ENCODE measurements at places on chromosomes 7 and 10. TPM values are rescaled to one million over a fixed set of nuclear protein-coding genes. Genes with fewer than 3 reads are reported as not detected.

The AASS gene
- total RNA-seq = 82.0 TPM

DNA sequence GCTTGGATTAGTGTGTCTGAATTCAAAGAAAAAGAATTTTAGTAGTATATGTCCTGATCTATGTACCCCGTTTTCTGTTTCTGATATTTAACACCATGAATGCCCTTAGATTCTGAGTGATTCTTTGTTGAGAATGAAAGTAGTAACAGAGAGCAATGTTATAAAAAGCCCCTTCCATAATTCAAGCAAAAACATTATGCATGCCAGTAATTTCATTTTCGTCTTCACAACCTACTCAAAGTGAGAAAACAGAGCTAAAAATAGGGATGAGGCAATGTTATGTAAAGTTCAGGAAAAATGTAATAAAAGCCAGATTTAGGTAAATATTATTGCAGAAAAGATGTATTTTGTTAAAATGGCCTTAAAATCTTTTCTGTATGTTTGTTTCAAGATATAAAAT, 28.1 kb downstream of the PTPRZ1 start:
- peaks cover 47% of the 10 kb centered on the region for H3K36me3 ChIP-seq
- DNase-seq = no peak
- no peak overlapping the region for H3K4me3 ChIP-seq

DNA sequence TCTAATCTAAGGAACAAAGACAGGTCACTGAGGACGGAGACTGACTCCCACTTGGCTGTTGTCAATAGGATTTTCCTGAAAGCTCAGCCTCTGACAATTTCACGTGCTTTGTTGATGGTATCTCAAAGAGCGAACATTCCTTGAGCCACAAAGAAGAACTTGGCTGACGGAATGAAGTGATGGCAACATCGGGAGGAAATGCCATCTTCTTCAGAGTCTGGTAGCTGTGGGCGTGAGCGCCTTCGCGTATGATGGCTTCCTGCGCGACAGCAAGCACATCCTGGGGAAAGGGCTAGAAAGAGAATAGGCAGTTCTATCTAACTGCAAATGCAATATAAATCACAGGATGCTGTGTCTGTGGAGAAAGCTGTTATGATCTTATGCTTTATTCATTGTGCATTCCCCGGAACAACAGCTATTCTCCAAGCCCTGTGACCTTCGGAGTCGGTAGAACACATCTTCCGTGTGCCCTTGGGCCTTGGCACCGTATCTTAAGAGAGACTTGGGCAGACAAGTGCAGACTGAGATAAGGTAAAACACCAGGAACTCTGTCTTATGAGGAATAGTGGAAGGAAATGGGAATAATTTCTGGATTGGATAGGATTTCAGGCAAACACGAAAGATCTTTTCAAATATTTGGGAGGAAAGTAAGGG, 19.6 kb upstream of the GTPBP4 start:
- no peaks in the 10 kb centered on the region for H3K36me3 ChIP-seq
- peaks cover 11% of the 10 kb centered on the region for H3K4me1 ChIP-seq
- no peak overlapping the region for H3K27ac ChIP-seq
- peaks cover 2% of the 10 kb centered on the region for H3K27me3 ChIP-seq
- H3K4me3 ChIP-seq = no peak overlapping the region

DNA sequence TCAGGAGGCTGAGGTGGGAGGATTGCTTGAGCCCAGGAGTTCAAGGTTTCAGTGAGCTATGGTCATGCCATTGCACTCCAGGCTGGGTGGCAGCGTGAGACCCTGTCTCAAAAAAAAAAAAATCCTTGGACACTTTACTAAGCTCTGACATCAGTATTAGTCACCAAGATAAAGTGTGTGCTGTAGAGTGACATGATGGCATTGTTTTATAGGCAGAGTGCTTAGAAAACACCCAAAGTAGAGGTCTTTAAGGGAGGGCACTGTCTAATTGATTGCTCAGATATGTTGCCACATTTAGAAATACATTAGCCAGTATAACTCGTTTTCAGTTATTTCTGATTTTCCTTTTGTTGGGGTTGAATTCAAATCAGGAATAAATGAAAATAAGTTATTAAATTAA, 235.9 kb downstream of the REEP3 start:
- H3K4me1 ChIP-seq = no peaks in the 10 kb centered on the region
- no peaks in the 10 kb centered on the region for H3K36me3 ChIP-seq
- no peak overlapping the region for H3K4me3 ChIP-seq
- H3K27me3 ChIP-seq = peaks cover 36% of the 10 kb centered on the region
- no peak for DNase-seq

GRCh38 chr7:142797391-142798377, 26.9 kb downstream of the PRSS2 start:
- peaks cover 96% of the 10 kb centered on the region for H3K27me3 ChIP-seq
- no peak overlapping the region for H3K27ac ChIP-seq
- H3K4me1 ChIP-seq = peaks cover 8% of the 10 kb centered on the region
- H3K36me3 ChIP-seq = no peaks in the 10 kb centered on the region

DNA sequence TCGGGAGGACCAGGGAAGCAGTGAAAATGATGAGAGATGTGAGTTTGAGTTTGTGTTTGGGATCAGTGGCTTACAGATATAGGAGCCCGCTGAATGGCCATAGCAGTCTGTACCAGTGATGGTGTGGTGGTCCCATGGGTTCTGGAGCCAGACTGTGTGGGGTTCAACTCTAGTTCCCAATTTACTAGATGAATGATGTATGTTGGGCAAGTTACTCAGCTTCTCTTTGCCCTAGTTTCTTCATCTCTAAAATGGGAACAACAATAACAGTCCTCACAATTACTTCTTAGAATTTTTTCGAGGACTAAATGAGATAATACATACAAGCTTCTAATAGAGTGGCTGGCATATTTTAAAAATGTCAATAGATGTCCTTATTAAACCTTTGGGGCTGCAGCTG, 184.4 kb downstream of the WNT2 start:
- peaks cover 17% of the 10 kb centered on the region for H3K36me3 ChIP-seq
- H3K27ac ChIP-seq = no peak overlapping the region
- no peaks in the 10 kb centered on the region for H3K27me3 ChIP-seq
- no peak overlapping the region for H3K4me3 ChIP-seq
- H3K4me1 ChIP-seq = no peaks in the 10 kb centered on the region
- no peak for DNase-seq

GRCh38 chr7:79176859-79177477, 276.5 kb downstream of the MAGI2 start:
- H3K27ac ChIP-seq = no peak overlapping the region
- H3K4me3 ChIP-seq = no peak overlapping the region
- no peaks in the 10 kb centered on the region for H3K4me1 ChIP-seq
- no peak for DNase-seq
- no peaks in the 10 kb centered on the region for H3K36me3 ChIP-seq
